A172 (cell line): ENCODE measurements at places on chromosomes 2 and 18. TPM values are rescaled to one million over a fixed set of nuclear protein-coding genes. Genes with fewer than 3 reads are reported as not detected.

DNA sequence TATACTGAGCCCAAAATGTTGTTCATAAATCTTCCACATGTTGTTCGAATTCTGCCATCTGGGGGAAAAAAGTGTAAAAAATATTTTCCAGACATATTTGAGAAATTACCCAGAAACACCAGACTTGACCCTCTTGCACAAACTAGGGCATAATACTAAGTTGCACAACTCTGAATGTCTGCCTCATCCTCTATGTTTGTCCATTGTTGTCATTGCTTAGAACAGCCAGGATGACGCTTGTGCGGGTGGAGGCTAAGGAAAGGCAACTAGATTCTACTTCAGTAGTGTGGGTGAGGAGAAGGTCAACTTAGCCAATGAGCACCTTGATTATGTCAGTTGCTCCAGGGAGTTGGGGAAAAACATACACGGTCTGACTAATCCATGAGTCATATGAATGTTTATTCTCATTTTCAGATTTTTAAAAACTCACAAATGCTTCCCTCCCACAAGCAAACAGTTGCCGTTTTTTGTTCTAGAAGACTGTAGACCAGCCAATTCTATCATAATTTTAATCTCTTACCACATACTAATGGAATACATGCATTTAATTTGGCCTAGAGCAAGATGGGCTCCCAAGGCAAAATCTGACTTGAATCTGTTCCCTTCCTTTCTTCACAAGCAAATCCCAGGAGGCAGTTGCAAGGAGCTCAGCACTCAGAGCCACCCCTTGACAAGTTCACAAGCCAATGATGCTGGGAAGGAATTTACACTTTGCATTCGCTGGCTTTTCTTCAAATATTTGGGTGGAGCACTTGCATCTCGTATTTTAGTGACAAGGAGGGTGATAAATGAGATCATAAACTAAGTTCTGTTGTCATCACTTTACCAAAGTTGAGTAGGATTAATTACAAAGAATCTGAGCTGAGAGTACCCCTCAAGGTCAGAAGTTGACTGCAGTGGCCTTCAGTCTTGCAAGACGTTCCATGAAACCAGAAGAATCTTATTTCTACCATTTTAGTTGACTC is 163.2 kb upstream of the TWIST2 start:
- peak; percentile 99 for DNase-seq

GRCh38 chr18:68713796-68714195 is 1.1 kb downstream of the TMX3 start:
- DNase-seq = no peak

- peak; percentile 14 for DNase-seq
Observed at GRCh38 chr2:77397763-77398162, 124.4 kb downstream of the LRRTM4 start.

DNA sequence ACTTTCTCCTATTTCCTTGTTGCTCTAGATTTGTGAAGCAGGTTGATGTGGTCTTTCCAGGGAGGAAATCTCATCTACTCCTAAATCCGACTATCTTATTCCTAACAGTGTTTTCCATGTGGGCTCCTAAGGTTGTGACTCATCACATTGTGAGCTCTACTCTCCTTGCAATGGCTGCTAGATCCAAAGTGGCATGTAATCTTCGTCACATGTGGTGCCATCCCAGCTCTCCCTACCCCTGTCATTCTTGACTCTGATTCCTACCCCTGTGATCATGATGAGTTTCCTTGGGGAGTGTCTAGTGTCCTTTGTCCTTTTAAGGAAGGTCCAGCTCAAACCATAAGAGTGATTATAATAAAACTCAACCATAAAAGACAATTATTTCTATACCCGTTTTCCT is 47.3 kb upstream of the GULP1 start:
- peak; percentile 19 for DNase-seq

- no peak for DNase-seq
Observed at GRCh38 chr2:1492711-1493430, 79.6 kb downstream of the TPO start.

DNA sequence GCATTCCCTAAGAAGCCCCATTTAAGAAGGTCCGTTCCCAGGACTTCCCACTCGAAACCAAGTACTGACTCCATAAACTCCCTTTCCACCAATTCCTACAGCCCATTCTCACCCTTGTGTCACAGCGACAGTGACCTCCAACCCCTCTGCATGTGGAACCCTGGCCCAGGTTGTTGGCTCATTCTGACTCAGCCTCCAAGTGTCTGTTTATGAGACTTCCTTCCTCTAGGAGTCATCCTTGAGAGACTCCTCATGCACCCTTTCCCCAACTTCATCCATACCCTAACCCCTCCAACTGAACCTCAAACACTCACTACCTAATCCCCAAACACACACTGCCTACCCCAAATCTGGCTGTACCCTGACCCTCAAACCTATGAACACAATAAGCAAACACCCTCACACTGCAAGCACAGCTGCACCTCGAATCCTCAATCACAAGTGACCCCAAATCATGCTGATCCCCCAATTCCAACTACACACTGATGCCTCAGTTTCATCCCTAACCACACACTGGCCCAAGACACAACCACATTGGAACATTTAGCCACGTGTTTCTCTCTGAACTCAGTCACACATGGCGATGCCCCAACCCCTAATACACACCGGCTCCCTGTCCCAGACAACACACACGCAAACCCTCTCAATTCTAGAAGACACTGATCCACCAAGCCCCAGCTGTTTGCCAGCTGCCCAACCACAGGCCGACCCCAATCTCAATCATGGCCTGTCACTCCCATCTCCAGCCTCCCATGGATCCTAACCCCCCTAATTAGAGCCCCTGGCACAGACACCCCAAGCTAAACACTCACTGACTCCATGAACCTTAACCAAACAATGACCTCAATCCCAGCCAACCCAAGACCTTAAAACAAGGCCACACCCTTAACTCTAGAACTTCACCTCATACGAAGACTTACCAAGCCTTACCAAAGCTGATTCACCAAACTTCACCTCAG is 219.6 kb downstream of the CYP26B1 start:
- DNase-seq = no peak

DNA sequence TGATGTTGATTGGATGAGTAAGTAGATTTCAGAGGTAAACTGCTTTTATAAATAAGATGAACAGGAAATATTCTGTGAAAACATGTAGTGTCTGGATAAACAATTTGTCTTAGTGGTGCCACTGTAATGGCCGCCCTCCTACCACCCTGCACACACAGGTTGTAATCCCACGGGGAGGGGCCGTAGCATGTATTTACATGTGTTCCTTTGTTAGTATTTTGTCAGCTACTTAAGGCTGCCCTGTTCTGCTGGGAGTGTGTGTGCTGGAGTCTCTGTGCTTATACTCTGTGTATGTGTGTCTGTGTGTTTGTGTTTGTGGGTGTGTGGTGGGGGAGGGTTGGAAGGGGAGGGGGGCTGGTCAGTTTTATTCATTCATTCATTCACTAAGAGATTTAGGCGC is 5.1 kb downstream of the TSHZ1 start:
- no peak for DNase-seq

The MARCHF7 gene
- total RNA-seq = 164 and 178 TPM in 2 replicates

The TUBA3E gene
- not detected in 2 replicates for total RNA-seq
